ENCODE measurements at places on chromosomes 3 and 15.

- no peak for DNase-seq
Measured at GRCh38 chr3:12379640-12380429, 91.0 kb downstream of the PPARG start.

DNA sequence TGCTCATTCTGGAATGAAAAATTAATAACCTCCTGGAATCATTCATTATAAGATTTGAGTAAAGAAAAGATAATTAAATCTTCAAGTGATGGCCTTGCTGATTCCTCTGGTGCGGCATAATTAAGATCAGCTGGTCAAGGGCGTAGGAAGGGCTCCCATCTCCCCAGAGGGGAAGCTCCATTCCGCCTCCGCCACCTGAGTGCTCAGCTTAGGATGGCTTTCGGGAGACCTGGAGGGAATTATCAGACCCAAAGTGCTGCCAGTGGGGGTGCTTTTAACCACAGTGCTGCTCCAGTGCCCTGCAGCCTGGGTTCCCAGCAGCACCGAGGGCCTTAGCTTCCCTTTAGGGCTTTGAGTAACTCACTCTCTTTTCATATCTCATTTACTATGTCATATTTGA lies 556.6 kb upstream of the RGMA start:
- no peak for DNase-seq

- DNase-seq: peak; percentile 11
Measured at GRCh38 chr15:89575656-89576416, 567 bp downstream of the TICRR start.

GRCh38 chr3:172087602-172088580 lies 48.5 kb downstream of the FNDC3B start:
- no peak for DNase-seq

- no peak for DNase-seq
Measured at GRCh38 chr3:34068505-34068904, 270.1 kb downstream of the PDCD6IP start.

DNA sequence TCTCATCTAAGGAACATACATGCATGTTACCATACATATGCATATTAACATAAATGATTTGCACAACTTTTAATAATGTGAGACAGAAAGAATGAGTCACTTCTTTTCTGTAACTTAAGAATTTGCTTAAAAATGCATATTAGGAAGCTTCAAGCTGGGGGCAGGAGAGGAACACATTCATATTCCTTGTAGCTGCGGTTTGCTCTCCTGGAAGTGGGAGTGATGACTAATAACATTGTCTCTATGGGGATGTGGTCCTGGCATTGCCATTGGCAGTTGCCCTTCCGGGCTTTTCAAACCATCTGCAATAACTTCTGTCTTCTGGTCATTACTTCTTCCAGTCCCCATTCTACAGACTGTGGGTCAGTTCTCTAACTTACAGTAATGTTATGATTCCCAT lies 15.6 kb downstream of the CHST2 start:
- no peak for DNase-seq

DNA sequence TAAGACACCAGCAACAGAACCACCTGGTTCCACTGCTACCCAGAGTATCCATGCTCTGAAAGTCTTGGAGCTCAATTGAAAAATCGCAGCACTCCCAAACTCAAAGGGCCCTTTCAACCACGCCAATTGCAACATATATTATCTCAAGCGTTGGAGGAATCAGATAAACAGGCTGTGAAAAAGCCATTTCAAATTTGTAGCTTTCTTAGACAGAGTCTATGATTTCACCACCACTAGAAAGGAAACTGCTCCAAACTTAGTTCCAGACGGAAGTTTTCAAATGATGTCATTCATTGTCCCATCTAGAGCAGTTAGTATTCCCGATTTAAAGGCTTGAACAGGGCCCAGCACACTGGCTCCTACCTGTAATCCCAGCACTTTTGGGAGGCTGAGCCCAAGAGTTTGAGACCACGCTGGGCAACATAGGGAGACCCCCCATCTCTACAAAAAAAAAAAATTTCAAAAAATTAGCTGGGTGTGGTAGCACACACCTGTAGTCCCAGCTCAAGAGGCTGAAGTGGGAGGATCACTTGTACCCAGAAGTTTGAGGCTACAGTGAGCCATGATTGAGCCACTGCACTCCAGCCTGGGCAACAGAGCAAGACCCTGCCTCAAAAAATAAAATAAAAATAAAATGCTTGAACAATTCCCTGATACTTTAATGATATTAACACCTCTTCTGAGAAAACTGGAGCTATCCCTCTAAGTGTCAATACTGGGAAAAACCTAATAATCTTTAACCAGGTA lies 16.8 kb downstream of the TNIK start:
- no peak for DNase-seq

- DNase-seq: no peak
Measured at GRCh38 chr15:90234096-90234988, at the start of gene GDPGP1. TSS of gene GDPGP1 (plus strand) at chr15:90234209. CDS start at chr15:90240909, 6,700 bp downstream.

DNA sequence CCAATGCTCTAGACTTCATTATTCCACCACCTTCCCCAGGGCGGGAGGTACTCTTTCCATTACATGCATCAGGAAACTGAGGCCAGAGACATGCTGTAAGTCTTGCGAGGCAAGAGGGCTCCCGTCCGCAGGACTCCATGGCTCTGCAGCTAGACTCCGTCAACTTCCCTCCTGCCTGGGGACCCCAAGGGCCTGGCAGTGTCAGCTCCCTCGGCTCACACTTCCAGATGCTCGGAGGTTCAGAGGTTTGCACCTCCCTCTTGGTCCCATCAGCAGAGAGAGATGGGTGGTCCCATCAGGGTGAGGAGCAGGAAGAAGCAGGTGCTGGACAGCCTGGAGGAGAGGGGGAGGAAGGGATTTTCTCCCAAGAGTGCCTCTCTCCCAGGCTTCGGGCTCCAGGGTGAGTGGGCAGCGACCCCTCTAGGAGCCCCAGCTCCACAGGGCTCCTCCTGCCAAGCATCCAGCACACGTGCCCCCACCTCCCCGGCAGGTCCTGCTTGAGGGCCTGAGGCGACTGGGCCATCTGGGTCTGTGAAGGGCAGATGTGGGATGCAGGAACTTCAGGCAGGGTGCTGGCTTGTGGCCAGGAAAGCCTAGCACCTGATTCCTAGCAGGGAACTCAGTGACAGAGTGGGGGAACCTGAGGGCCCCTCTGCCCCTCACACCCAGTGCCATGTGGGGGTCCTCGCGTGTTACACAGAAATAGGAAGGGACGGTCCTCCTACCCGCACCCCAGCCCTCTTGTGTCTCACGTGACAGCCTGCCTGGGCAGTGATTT lies 9.3 kb downstream of the PAK6 start:
- DNase-seq: no peak

DNA sequence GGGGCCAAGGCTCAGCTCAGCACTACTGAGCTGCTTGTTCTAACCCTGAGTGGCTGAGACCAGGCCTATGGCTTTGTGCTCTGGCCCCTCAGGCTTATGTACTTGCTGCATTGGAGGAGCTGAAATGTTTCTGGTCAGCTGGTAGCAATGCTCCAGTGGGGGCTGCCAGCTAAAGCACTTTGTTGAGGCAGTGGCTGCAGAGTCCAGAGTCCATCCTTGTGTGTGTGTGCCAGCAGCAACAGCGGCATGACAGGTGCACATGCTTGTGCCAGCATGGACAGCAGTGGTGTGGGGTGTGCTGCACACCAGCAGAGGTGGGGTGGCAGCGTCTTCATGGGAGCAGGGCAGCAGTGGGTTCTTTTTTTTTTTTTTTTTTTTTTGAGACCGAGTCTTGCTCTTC lies 169.1 kb downstream of the VPS8 start:
- no peak for DNase-seq

DNA sequence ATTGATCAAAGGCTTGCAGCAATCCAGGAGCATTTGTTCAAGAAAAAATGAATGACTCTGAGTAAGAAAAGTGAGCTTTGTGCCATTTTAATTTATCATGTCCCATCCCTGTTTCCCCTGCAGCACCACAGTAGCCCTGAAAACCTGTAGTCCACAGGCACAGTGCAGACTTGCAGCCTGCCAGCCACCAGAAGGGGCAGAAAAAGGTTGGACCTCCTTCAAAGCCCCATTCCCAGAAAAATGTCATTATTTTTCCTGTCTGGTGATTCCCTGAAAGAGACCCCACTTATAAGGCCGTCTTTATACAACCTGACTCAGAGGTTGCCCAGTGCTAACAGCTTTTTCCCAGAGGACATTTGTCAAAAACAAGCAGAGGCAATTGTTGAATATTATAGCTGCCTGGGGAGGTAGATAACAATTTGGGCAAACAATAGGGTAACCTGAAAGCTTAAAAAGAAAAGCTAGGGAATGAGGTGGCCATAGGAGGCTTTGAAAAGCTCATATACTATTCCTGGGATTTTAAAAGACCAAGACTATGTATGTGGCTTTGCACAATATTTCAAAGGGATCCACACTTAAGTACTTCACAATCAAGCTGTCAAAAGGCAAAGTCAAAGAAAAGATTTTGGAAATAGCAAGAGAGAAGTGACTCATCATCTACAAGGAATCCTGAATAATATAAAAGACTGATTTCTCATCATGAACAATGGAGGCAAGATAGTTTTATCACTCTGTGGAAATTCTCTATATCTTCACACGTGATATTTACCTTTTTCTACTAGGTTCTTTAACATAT lies 136.8 kb upstream of the PLXNA1 start:
- DNase-seq: no peak

DNA sequence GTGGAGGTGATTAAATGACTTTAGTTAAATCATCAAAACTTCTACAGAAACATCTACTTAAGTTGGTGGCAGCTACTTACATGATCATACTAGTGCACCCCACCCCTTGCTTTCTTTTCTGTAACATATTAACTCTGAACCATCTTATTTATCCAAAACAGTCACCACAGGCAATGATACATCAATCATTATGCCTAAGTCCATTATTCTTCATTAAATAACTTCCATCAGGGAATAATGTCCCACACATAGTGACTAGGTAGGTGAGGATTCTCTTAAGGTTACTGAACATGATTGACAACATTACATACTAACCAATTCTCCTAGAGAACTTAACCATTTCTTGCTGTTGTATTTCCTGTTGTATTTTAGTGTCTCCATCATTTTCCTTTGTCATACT lies 210.2 kb downstream of the NR1D2 start:
- no peak for DNase-seq

- DNase-seq: no peak
Measured at GRCh38 chr15:100152463-100152862, 189.3 kb downstream of the ADAMTS17 start.

DNA sequence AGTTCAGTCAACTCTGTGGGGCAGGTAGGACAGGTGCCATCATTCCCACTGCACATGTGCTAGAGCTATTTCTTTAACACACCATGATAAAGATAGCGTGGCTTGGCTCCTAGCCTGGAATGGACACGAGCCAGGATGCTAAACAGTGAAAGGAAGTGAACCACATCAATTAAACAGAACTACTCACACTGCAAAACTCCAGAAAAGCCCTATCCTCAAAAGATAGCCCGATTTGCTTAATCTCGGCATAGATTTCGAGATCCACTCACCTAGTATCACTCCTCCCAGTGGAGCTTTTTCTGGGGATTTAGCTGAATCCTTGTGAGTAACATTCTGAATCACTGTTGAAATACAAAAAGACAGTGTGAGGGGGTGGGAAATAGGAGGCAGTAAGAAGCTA lies 118.0 kb downstream of the ABI3BP start:
- no peak for DNase-seq

DNA sequence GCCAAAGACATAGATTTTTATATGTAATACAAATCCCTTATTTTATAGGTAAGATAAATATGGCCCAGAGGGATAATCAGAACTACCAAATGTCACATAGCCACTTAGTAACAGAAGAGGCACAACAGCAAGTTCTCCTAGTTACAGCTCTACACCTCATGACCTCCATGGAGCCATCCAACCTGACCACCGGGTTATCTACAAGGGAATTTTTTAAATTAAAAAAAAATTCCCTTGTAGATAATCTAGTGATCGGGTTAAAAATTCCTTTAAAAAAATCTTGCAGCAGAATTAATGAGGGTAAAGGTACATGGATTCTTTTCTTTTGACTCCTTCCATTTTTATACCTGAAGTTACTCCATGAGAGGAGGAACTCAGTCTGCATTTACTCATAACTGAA lies 365.2 kb upstream of the WNT5A start:
- no peak for DNase-seq

- DNase-seq: no peak
Measured at GRCh38 chr15:39508536-39508935, 72.3 kb upstream of the THBS1 start.

DNA sequence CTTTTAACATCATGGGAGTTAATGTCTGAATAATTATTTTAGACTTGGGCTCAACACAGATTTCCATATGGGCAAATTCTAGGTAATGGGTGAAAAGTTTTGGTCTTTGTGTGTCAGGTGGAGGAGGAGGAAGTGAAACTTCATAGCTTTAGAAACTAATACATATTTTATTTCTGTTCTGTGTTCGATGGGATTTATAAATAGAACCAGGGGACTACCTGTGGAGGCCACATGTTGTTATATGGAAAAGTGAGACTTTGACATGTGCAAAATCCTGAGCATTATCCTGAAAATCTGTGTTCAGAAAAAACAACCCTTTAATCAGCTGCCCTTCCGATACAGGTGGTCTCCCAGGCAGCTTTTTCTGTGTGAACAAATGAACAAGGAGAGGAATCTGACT lies 209.5 kb downstream of the SOX2 start:
- no peak for DNase-seq

GRCh38 chr3:148233403-148233802 lies 464.3 kb upstream of the AGTR1 start:
- no peak for DNase-seq

GRCh38 chr15:70557521-70558258 lies 205.7 kb downstream of the UACA start:
- DNase-seq: no peak

DNA sequence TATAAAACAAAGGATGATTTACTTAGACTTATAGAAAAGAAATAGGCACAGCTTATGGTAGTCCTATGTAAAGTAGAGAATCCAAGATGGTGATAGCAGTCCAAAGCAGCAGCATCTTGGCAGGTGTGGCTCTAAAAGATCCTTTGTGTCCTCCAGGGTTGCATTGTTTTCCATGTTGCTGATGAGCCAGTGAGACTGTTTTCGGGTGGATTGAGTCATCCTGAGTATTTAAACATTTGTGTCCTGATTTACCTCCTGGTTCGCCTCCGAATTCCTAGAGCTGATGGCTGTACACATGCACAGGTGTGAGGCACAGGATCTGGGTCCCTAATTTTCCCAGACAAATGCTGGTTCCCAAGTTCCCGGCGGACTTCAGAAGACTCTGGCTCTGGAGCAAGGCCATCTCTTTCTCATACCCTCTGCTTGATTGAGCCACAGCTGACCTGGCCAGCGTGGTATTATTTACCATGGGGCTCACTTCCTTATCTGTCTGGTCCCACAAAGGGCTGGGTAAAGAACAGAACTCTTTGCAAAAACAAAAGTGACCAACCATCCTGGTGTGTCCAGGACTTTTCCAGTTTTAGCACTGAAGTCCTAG lies 51.0 kb downstream of the ARNT2 start:
- DNase-seq: no peak

GRCh38 chr3:168497183-168497582 lies 401.5 kb upstream of the GOLIM4 start:
- no peak for DNase-seq

GRCh38 chr15:72492733-72493132 lies 18.6 kb downstream of the ARIH1 start:
- no peak for DNase-seq

- no peak for DNase-seq
Measured at GRCh38 chr15:100890051-100890720, 10.6 kb downstream of the ALDH1A3 start.

GRCh38 chr3:196931828-196932587 lies 10.3 kb downstream of the NCBP2 start:
- DNase-seq: no peak

Data from stimulated activated CD4-positive, alpha-beta T cell treated with anti-CD3 and anti-CD28 coated beads, Interleukin-12 subunit alpha, Interleukin-12 subunit beta, amount 100 ng/mL, for 48 hours (primary cell).